ENCODE measurements at places on chromosomes 16 and 17.

DNA sequence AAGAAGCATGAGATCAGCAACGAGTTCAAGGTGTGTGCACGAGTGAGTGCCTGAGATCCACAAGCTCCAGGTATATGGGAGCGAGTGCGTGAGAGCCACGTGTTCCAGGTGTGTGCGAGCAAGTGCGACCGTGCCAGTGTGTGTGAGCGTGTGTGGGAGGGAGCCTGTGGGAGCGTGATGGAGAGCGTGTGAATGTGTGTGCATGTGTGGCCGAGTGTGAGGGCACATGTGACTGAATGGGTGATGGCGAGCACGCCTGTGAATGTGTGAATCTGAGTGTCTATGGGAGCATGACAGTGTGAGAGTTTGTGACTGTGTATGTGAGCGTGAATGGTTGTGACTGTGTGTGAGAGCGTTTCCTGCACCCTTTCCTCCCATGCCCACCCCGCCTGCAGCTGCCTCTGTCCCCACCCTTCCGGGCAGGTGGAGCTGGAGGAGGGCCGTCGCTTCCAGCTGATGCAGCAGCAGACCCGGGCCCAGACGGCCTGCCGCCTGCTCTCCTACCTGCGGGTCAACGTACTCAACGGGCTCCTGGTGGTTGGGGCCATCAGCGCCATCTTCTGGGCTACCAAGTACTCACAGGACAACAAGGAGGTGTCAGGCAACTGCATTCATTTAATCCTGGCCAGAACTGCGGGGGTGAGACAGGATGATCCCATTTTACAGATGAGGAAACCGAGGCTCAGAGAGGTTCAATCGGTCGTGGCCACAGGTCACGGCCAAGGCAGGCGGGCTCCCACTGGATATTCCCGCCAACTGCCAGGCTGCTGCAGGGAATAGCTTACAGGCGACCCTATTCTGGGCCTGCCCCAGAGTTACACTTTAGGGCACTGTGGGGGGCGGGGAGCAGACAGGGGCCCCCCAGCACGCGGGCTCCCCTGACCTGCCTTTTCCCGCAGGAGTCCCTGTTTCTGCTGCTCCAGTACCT is 3.7 kb downstream of the TMC8 start:
- peak; percentile 75 for DNase-seq

GRCh38 chr17:68853439-68853838 is 101.8 kb downstream of the ABCA8 start:
- DNase-seq = no peak

DNA sequence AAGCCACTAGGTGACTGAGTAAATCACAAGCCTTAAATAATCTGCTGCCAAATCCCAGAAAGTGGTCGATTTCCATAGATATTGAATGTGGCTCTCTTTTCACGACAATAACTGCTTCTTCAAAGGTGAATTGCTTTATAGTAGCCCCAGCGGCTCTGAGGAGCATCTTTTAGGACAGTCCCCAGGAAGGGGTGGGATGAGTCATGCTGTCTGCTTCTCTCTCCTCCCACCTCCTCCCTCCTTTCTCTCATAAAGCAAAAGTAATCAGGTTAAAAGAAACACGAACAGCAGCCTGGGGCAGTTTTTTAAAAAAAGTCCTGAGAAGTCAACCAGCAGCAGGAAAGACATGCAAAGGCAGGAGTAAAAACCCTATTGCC is 1.8 kb downstream of the KIAA0513 start:
- DNase-seq = no peak

GRCh38 chr16:85678821-85679220 is 9.9 kb downstream of the GINS2 start:
- DNase-seq = no peak

GRCh38 chr17:38710985-38711384 is 5.9 kb downstream of the MLLT6 start:
- no peak for DNase-seq

- DNase-seq = no peak
These were observed 13.2 kb downstream of the NOB1 start for GRCh38 chr16:69741519-69741918.

DNA sequence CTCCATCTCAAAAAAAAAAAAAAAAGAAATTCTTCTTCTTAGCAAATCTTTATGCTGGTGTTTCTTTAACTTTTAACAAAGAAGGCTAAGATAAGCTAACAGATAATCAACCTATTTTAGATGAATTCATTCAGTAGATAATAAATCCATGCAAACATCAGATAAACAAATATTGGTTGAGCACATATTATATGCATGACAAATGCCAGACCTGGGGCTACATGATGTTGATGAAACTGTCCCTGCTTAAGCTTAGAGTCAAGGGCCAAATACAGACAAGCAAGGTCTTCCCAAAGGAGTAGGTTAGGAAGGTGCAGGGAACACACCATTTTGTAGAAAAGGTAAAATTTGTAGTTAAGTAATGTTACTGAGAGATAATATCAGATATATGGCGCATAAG is 6.7 kb upstream of the MAP2K6 start:
- DNase-seq = no peak

DNA sequence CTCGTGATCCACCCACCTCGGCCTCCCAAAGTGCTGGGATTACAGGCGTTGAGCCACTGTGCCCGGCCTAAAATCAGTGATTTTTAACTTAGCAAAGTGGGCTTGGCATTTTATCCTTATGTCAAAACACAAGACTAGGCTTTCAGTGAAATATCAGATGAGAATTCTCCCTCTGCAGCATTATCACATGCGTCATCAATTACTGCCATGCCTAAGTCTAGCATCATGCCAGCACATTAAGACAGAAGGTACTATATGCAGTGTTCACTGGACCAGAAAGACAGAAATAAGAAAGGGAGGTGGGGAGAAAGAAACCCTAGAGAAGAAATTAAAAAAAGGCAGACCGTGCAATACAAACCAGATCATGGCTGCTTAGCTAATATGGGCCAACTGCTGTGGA is 29.8 kb downstream of the GPATCH8 start:
- DNase-seq = no peak

DNA sequence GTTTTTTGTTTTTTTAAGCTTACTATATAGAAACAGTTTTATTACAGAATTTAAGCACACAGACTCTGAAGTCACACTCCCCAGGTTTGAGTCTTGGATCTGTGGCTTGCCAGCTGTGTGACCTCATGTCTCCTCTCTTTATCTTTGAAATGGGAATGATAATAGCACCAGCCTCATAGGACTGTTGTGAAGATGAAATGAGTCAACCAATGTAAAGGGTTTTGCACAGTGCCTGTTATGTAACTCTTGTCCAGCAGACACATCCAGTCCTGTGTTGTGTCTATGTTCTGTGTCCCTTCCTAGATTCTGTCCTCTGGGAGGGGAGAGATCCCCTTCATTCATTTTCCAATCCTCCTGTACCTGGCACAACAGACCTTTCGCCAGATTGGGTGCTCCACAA is 3.1 kb upstream of the CPD start:
- no peak for DNase-seq

GRCh38 chr16:65318590-65319257 is 196.9 kb upstream of the CDH11 start:
- no peak for DNase-seq

DNA sequence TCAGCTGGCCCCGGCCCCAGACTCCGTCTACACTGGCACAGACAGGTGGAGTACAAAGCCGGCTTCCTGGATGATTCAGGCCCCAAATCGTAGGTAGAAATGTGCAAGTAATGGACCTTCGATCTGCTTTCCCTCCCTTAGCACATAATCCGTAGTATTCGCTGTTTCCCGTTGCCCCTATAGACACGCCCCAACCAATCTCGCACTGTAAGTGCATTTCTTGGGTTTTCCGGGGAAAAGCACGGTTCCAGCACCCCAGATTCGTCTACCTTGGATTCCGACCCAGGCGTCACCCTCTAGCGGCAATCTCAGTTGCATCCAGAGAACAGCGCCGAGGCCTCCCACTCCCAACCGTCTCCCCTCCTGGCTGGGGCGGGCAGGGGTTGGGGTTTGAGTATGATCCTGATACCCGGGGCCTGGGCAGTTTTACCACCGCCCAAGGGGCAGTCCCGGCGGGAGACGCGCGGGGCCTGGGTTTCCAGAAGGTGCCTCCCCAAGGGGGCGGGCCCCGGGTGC is 12.1 kb upstream of the FOXF1 start:
- no peak for DNase-seq

DNA sequence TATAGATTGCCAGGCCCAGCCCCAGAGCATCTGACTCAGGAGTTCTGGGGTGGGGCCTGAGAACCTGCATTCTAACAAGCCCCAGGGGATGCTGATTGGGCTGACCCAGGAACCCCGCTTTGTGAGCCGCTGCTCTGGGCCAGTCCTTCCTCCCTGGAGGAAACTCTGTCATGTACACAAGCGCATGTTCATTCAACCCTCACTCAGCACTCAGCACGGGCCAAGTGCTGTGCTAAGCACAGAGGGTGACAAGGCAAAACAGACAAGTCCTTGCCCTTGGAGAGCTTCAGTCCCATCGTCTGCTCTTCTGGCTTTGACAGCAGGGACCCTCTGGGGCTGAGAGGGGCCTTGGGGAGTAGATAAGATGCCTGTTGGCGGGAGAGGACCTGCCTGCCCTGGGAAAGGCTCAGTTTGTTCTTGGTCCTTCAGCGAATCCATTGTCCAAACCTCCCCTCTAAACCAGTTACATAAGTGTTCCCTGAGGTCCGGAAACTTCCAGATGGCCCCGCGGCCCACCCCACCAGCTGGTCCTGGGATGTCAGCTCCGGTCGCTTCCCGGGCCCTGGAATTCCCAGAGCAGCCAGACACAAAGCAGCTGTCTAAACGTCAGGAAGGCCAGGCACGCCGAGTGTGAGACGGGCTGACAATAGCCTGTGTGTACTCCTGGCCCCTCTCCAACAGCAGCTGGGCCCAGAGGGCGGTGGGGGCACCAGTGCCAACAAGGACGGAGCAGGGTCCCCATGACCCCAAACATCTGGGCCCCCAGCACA is 88.8 kb downstream of the ZDHHC7 start:
- no peak for DNase-seq

DNA sequence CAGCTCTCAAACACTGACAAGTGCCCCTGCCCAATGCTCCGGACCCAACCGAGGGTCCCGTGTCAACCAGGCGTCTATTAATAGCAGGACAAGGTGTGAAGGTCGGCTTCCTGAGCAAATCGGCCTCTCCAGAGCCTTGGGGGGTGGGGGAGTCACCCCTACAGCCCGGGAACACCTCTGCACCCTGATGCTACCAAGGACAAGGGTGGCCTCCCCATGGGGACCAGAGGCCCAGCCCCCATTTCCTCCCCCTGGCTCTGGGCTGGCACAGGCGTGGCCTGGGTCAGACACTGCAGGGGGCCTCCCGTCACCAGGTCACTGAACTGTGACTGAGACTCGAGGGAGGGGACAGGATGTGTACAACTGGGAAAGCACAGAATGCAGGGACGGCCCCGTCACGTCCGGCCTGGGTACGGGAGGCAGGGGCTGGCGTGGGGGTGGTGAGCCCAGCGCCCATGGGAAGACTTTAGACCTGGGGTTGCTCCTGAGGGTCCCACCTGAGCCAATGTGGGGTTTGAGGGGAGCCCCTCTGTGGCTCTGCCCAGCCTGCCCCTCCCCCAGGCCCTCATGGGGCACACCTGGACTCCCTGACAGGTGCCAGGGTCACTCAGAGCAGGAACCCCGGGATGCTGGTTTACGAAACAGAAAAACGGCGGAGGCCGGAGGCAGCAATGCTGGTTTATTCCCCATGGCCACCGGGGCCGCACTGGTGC is 579 bp upstream of the CYBA start:
- DNase-seq = no peak

- DNase-seq = no peak
These were observed 8.6 kb downstream of the MED9 start for GRCh38 chr17:17485420-17485819.

DNA sequence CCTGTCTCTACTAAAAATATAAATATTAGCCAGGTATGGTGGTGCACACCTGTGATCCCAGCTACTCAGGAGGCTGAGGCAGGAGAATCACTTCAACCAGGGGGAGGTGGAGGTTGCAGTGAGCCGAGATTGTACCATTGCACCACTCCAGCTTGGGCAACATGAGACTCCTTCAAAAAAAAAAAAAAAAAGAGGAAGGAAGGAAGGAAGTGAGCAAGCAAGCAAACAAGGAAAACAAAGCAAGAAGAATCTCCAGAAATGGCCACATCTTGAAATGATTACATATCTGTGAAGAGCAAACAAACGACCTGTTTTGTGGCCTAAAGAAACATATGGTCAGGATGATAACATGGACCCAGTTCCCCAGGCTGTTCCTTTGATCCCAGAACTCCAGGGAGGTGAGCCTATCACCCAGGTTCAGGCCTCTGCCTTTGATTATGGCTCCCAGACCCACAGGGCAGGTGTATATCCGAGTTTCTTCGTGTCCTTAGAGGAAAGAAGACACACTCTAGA is 8.9 kb downstream of the ACOX1 start:
- peak; percentile 59 for DNase-seq

DNA sequence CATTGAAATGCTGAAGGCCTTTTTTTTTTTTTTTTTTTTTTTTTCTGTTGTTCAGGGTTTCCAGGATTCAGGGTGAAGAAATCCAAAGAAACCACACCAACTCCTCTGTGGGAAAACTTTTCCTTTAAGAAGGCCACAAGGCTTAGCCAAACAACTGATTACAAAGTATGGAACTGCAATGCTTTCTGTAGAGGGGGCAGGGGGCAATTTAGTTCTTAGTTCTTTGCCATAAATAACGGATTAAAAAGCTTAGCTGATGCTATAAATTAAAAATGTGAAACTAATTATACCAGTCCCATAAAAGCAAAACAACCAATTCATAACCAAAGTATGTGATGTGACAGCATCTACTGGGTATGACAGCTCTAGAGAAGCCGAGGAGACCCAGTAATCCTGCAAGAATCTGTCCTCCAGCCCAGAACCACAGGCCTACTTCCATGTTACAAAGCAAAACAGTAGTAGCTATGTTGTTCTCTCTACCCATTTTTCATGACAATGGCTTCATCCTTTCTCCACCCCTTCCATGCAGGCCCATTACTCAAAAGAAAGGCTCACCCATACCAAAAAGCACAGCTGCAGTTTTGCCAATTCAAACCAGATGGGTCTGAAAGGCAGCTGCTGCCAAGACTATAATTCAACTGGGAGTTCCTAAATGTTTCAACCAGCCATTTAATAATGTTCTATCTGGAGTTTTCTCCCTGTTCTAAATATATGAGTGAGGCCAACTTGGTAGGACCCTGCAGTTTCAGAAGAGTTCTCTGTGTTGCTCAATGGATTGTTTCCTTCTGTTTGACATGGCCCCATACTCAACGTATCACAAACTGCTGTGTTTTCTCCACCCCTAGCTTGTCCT is 167.1 kb upstream of the ZFHX3 start:
- DNase-seq = no peak
